Activated CD4-positive, alpha-beta T cell treated with anti-CD3 and anti-CD28 coated beads for 4 hours (primary cell): ENCODE measurements at places on chromosomes 7 and 10.

- DNase-seq = no peak
These were observed 574.6 kb downstream of the GALNT17 start for GRCh38 chr7:71706597-71706975.

DNA sequence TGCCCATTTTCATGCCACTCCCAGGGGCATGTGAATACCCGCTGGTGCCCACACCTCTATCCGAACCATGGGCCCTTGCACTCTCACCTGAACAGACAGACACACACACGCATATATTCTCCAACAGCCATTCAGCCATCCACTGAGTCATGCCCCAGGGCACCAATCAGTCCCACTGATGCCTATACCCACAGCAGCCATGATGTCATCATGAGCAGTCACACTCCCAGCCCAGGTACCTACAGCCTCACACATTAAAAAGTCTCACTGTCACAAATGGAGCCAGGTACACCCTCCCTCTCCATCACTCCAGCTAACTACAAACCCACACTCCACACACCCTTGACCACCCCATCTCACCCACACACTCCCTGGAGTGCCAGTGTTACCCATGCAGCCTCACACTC, 12.2 kb downstream of the VSIR start:
- peak; percentile 69 for DNase-seq

GRCh38 chr10:116688241-116688711, 54.1 kb downstream of the HSPA12A start:
- no peak for DNase-seq

GRCh38 chr7:128858380-128859231, 4.0 kb upstream of the ATP6V1F start:
- no peak for DNase-seq

DNA sequence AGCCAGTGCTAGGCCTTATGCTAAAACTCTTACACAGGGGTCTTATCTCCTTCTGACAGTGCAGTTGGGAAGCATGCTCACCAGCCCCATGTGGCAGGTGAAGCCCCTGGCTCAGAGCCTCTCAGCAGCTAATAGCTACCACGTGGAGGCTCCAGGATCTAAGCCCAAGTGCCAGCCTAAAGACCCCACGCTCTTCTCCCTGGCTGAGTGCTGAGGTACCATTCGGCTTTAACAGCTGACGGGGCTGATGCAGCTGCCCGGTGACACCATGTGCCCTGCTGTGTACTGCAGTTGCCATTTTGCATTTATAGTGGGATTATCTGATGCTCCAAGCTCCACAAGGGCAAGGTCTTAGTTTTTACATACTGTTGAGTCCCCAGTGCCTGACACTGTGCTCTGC, 515.7 kb upstream of the GALNT17 start:
- no peak for DNase-seq

DNA sequence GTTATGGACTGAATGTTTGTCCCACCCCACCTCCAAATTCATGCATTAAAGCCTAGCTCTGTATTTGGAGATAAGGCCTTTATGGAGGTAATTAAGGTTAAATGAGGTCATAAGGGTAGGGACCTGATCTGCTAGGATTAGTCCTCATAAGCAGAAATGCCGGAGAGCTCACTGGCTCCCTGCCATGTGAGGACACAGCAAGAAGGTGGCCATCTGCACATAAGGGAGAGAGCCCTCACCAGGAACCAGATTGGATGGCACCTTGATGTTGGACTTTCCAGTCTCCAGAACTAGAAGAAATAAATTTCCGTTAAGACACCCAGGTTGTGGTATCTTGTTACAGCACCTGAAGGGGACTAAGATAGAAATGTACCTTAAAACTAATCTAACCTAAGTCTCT, 816.1 kb upstream of the C7orf33 start:
- DNase-seq = no peak

GRCh38 chr10:103736044-103736443, 119.3 kb downstream of the SH3PXD2A start:
- DNase-seq = no peak

GRCh38 chr7:17369691-17370426, 71.4 kb downstream of the AHR start:
- DNase-seq = no peak

GRCh38 chr10:124708246-124708779, 35.9 kb downstream of the FAM53B start:
- no peak for DNase-seq

- no peak for DNase-seq
These were observed 5.6 kb downstream of the NPVF start for GRCh38 chr7:25222666-25223065.

DNA sequence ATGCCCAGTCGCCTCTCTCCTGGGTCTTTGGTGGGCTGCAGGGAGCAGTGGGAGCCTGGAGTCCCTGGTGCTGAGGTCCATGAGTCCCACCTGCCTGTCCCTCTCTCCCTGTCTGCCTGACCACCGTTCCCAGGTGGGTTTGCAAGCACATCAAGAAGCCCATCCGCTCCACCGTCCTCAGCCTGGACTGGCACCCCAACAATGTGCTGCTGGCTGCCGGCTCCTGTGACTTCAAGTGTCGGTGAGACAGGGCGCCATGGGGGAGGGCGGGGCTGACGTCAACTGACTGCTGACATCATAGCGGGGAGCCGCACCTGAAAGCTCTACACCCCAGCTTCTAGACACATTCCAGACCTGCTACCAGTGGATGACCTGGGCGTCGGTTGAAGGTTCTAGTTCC, 15.2 kb downstream of the ARPC1B start:
- DNase-seq = no peak
